ENCODE measurements at places on chromosomes 11 and 22.

DNA sequence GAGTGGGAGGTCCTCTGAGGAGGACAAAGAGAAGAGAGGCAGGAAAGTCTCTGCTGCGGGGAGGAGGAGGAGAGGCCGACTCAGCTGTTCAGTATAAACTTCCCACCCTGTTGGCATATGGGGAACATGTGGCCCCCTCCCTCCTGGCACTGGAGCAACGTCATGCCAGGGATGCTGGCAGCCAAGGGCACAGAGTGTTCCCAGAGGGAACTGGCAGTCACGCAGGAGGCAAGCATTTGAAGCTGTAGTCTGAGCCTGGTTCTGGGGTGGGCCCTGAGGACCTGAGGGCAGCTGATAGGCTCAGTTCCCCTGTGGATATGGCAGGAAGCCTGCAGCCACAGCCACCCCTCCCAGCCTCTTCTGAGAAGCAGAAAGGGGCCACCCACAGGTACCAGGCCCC is 67.1 kb upstream of the TSPAN18 start:
- no peak for DNase-seq

- DNase-seq, result no peak
Measured at GRCh38 chr22:41401781-41402648, 20.3 kb downstream of the TEF start.

DNA sequence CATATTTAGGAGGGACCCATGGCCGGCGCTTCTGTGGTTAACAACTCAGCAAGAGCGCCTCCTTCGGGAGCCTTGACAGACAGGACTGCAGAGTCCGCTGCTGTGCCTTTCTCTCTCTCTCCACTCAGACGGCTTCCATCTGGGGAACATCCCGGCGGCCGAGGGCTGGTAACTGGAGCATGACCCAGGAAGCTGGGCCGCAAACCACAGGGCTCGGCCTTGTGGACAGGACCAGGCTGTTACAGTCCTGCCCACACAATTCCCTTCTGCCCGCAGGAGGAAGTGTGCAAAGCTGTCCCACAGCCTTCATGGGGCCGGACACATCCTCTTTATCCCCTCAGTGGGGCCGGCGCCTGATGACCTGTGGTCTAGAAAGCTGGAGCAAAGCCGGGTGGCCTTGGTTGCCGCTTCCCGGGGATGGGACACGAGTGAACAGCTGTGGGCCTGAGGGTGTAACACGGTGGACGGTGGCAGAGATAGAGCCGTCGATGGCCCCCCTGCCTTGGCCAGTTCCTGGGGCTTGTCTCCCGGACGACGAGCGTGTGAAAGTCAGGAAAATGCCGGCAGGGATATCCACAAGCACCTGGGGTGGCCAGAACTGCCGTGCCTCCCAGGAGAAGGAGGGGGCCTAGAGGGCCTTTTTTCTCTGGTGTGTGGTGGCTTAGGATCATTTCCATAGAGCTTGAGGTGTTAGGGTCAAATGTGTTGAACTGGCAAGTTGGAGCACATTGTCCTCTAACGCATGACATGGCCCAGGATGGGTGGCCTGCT is 50.1 kb downstream of the FBLN1 start:
- DNase-seq, result no peak

DNA sequence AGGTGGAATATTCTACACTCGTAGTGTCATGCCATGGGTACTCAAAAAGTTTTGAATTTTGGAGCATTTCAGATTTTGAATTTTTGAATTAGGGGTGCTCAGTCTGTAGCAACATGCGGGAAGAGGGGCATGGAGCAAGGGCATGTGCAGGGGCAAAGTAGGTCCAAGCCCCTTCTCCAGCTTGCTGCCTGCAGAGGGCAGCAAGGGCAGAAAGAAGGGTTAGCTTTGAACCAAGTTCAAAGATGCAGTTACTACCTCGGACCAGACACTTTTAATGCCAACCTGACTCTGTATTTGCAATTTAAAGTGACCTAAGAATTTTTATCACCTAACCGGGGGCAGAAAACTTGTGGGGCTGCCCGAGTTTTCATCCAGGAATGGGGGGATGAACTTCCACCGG is 68.2 kb downstream of the CD82 start:
- no peak for DNase-seq

DNA sequence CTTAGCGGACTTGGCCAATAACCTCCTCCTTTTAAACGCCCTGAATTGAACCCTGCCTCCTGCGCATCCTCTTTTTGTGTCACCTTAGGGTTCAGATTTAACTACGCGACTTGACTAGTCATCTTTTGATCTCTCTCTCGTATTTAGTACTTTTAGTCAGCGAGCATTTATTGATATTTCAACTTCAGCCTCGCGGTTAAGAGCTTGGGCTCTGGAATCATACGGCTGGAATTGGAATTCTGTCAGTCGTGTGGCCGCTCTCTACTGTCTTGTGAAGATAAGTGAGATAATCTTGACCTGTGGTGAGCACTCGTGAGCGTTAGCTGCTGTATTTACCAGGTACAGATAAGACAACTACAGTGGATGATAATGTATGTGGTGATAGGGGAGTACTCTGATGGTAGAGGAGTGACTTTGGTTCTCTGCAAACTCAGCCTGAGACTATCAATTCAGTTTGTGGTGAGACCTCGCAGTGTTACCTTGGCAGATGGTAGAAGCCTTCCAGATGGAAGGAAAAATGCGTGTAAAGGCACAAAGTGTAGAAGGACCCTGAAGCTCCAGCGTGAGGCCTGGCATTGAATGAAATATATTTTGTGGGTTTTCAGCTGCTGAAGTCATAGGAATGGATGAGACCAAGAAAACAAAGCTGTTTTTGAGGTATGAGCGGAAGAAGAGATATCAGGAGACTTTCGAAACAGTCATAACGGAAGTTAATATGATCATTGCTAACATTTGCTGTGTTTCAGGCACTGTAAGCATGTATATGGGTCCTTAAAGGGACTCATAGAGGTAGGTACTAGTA is 682 bp downstream of the ATM start:
- DNase-seq, result no peak

- no peak for DNase-seq
Measured at GRCh38 chr11:26963764-26964163, 30.1 kb upstream of the FIBIN start.

- no peak for DNase-seq
Measured at GRCh38 chr11:36743039-36743438, 145.0 kb upstream of the RAG2 start.

- no peak for DNase-seq
Measured at GRCh38 chr11:119673052-119673758, 55.8 kb downstream of the NECTIN1 start.

GRCh38 chr11:11472106-11472505 is 119.1 kb upstream of the CSNK2A3 start:
- no peak for DNase-seq

DNA sequence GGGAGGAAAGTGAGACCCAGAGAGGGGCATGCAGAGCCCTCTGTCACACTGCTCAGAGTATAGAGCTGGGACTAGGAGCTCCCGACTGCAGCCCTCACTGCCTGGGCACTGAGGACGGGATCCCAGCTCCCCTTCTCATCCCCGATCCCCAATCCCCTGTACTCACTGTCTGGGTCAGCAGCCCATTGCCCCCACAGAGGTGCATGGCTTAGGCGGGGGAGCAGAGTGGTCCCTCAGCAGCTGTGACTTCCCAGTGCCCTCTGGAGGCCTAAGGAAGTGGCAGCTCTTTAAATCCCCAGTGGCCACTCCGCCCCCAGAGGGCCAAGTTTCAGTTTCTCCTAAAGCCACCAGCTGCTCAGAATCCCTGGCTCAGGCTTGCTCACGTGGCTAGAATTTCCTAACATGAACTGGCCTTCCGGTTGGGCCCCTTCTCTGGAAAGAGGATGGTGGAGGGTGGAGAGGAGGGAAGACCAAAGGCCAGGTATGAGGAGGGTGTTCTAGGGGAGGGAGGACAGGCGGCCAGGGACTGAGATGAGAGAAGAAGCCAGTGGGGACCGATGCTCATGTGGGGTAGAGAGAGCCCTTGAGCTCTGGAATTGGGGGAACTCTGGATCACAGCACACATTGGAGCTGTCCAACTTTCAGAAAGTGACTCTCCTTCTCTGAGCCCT is at the start of gene BATF2:
Gene BATF2, minus strand, starts transcription at position 262 of the 671 bp plus-strand sequence. Its CDS starts 57 bp downstream, at position 205.
- no peak for DNase-seq
